Stimulated activated CD4-positive, alpha-beta T cell treated with anti-CD3 and anti-CD28 coated beads, TNF-alpha, amount 100 ng/mL, for 48 hours (primary cell): ENCODE measurements at places on chromosomes 11 and 22.
A peak's percentile ranks its signal among the peaks of the same experiment; 100 is the strongest.

- peak; percentile 55 for DNase-seq
Observed at GRCh38 chr11:63888170-63889086, 28.5 kb downstream of the RCOR2 start.

GRCh38 chr22:19876314-19876940 lies 21.8 kb upstream of the GNB1L start:
- DNase-seq, result no peak

DNA sequence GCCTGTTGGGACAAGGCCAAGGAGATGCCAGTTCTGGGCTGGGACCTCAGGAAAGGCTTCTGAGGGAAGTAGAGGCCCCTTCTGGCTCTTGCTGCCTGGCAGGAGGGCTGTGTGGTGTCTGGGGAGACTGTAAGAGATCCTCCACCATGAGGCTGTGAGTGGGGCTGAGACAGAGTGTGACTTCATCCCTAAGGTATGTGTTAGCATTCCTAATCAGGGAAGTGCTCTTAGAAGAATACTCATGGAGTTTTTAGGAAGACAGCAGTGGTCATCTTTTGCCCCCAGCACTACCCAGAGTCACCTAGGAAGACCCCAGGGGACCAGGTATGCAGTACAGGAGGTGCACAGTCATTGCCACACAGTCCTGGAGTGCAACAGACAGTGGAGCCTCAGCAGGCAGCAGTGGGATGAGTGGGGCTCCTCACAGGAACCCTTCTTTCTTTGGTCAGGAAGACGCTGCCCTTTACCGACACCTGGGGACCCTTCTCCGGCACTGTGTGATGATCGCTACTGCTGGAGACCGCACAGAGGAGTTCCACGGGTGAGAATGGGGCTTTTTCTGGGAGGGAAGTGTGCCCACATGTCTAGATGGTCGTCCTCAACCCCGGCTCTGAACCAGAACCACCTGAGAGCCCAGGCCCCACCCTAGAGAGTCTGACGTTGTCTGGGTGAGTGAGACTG lies 2.8 kb downstream of the RIC8A start:
- no peak for DNase-seq

- no peak for DNase-seq
Observed at GRCh38 chr11:113577356-113578032, 102.3 kb upstream of the DRD2 start.

DNA sequence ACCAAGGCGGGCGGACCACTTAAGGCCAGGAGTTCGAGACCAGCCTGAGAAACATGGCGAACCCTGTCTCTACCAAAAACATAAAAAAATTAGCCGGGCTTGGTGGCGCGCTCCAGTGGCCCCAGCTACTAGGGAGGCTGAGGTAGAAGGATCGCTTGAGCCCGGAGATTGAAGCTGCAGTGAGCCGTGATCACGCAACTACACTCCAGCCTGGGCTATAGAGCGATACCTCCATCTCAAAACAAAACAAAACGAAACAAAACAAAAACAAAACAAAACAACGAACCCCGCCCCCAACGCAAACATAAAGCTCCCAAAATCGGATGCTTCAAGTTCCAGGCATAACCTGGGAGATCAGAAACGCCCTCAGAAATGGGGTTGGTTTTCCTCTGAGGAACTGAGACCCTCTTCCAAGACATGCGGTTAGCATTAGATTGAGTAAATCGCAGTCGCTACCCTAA lies 564 bp downstream of the LRRC51 start:
- DNase-seq, result no peak

DNA sequence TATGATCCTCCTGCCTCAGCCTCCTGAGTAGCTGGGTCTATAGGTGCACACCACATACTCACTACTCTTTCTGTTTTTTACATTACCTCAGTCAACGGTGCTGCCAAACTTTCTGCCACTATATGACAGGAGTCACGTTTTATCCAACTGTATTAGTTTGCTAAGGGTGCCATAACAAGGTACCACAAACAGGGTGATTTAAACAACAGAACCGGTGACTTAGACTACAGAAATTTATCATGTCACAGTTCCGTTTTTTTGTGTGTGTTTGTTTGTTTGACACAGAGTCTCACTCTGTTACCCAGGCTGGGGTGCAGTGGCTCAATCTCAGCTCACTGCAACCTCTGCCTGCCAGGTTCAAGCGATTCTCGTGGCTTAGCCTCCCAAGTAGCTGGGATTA lies 6.3 kb upstream of the SWAP70 start:
- no peak for DNase-seq

DNA sequence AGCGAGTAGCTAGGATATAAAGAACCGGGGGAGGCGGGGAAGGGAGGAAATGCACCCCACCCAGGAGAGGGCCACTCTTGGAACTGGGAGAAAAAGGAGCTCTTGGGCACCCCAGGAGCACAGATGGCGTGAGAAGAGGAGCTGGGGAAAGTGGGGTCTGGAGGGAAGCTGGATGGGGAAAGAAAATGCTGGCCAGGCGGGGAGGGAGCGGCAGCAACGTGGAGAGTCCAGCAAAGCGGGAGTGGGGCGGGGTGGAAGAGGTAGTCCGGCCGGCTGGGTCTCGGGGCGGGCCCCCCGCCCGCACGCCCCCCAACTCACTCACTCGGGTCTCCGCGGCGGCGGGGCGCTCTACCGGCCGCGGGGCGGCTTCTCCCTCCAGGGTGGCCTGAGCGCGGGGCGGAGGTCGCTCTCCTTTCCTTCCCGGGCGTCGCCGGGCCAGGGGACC lies 522 bp downstream of the TOB2 start:
- DNase-seq, result no peak

DNA sequence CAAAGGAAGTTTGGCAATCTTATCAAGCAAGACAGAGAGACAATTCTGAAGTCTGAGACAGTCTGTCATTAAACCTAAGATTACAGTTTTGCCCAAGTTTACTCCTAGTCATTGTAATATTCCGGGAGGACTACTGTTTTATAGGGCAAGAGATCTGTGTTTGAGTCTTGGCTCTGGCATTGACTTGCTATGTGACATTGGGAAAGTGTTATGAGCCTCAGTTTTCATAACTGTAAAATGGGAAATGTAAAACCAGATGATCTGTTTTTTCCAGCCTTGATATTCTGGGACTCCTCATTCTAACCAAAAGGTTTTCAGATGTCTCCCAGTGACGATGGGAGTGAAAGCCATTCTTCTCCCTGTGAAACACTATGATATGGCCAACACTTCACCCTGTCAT lies 24.3 kb upstream of the SLCO2B1 start:
- DNase-seq, result no peak

- no peak for DNase-seq
Observed at GRCh38 chr11:79017811-79018210, 423.0 kb downstream of the TENM4 start.

- DNase-seq, result no peak
Observed at GRCh38 chr11:119550053-119550752, 127.2 kb upstream of the THY1 start.

GRCh38 chr11:95443386-95443785 lies 212.4 kb upstream of the SESN3 start:
- DNase-seq, result no peak

GRCh38 chr22:35681454-35682052 lies 33.3 kb downstream of the APOL6 start:
- DNase-seq, result no peak

DNA sequence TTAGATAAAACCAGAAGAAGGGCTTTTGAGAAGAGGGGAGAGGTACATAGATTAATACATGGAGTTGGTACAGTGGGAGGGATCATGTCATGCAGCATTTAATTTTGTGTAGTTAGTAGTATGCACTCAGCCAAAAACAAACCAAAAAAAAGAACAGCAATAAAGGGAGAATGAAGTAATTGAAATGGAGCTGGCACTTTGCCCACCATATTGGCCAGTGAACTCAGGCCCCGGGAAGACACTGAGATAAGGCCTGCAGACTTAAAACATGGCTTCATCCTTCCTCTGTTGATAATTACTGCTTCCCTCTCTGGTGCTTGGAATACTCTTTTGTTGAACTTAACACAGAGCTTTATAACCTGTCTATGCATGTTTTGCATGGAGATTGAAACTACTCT lies 3.1 kb downstream of the PANX1 start:
- DNase-seq, result no peak

DNA sequence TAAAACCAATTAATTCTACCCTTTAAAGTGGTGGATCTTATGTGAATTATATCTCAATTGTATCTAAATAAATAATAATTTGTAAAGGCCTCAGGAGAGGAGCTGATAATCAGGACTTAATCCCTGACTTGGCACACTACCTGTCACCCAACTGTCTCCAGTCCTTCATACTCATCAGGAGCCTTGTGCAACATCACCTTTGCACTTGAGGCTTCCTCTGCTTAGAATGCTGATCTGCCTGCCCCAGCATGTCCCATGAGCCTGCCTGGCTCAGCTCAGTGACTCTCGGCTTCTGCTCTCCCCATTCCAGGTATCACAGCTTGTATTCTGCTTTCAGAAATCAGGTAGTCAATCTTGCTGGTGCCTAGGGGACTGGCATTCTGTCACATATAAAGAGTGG lies 43.9 kb upstream of the PRODH start:
- DNase-seq, result no peak

DNA sequence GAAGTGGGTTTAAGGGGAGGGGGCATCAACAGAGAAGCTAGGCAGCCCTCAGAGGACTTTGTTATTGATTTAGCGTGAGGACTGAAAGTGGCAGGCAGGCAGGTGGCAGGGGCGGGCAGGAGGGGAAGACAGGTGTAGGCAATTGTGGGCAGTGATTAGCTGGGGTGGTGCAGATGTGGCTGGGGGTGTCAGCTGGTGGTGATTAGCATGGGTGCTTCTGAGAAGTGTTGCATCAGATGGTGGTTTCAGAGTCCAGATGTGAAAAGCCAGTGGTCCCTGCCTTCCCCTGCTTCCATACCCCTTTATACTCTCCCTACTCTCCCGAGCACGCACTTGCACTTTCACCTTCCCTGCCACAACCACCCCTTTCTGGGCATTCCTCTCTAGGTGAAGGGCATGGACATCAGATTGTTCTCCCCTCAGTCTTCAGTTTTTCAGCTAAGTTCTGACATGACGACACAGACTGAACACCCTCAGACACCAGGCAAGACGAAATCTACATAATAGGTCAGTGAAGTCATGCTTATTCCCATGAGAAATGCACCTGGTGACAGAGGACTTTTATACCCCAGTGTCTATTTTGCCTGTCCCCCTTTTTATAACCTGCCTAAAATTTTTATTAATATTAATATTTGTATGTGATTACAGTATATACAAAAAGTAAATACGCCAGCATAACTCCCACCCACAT lies 435.7 kb upstream of the CADM1 start:
- DNase-seq, result no peak

DNA sequence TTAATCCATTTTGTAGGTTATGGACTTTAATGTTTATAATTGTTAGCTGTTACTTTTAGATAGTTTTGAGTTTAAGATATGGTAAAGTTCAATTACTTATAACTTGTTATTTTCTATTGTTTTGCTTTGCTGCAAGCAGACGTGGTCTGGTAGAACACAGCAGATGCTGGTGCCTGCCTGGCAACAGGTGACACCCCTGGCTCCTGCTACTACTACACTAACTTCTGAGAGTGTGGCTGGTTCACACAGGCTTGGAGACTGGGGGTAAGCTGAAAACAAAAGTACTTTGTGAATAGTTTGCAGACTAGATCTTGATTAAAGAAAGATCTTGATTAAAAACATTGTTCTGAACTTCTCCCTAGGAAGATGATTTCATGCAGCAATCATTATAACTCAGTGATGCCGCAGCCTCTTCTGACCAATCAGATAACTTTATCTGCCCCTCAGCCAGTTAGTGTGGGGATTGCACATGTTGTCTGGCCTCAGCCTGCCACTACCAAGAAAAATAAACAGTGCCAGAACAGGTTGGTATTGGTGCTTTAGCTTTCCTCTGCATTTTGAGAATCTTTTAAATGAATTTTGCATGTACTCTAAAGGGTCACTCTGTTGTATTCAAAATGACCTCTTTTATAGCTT lies 90.4 kb downstream of the HIPK3 start:
- no peak for DNase-seq

- DNase-seq, result no peak
Observed at GRCh38 chr22:44862981-44863860, 110.8 kb downstream of the ARHGAP8 start.

- no peak for DNase-seq
Observed at GRCh38 chr11:64118876-64119665, 46.8 kb downstream of the MACROD1 start.

- no peak for DNase-seq
Observed at GRCh38 chr11:107573438-107573837, 7.9 kb upstream of the ALKBH8 start.

- DNase-seq, result no peak
Observed at GRCh38 chr11:131645237-131645636, 274.8 kb downstream of the NTM start.

GRCh38 chr11:118343981-118344515 lies at the start of gene CD3G:
CD3G (plus strand) TSS chr11:118344344; CDS start chr11:118344424, 80 bp downstream.
- peak; percentile 37 for DNase-seq

DNA sequence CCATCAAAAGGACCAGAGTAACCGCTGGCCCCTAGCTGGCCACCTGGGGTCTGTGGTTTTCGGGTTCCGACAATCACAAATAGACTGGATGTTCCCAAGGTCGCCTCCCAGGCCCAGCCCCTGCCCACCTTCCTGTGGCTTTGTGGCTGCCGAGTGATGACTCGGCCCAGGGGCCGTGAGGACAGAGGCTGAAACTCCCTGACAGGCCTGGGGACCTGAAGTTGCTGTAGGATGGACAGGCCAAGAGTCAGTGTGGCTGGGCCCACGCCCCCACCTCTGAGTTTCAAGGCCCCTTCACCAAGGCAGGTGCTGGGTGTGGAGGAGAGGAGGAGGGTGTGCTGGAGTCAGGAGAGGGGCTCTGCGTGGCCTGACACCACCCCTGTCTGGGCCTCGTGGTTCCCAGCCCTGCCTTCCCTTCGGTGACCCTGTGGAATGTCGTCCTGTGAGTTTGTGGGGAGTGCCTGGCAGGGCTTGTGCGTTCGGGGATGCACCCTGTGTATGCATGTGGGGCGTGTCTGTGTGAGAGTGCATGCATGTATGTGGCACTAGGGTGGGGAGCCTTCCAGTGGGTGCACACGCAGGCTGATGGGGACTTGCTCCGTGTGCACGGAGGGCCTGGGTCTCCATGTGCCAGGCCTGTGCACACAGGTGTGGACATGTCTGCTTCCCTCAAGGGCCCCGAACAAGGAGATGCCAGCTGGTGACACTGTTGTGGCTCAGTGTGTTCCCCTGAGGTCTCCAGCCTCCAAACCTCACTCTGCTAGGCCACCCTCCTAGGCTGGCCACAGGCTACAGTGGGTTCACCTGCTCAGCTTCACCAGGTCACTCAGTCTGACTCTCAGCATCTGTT lies 8.4 kb upstream of the MGAT3 start:
- no peak for DNase-seq

DNA sequence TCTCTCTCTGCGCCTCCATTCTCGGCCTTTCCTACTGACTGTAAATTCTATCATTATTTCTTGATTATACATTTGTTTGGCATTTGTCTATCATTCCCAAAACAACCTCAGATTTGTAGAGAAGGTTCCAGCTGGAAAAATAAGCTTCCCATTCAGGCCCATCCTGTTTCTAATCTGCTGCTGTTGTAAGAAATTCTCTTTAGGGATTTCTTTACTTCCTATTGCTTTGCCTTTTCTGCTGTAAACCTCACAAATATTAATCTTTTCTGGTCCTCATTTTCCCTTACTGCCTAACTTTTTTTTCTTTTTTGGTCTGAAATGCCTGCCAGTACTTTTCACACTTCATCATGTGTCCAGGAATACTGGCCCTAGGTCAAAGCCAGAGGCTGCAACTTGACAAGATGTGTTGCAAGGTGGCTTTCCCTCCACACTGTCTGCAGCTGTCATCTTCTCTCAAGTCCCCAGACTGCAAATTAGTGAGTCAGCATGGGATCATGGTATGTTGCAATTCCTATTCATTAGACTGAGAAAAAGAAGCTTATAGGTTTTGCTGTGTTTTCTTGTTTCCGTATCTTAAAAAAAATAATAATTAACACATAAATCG lies 858.7 kb upstream of the CHORDC1 start:
- no peak for DNase-seq

GRCh38 chr22:19535001-19535400 lies 10.8 kb upstream of the CLDN5 start:
- DNase-seq, result no peak
